Hair follicular keratinocyte (primary cell): ENCODE measurements at places on chromosomes 11 and 22. TPM values are rescaled to one million over a fixed set of nuclear protein-coding genes. Genes with fewer than 3 reads are reported as not detected.

MS4A7 gene
- total RNA-seq = not detected in 2 replicates

HYOU1 gene
- 214 and 216 TPM in 2 replicates for total RNA-seq

ANO5 gene
- not detected in 2 replicates for total RNA-seq

CST6 gene
- total RNA-seq = 0.34 and 1.8 TPM in 2 replicates

MOV10L1 gene
- total RNA-seq = not detected in 2 replicates

GAS2 gene
- total RNA-seq = 2.2 and 4.8 TPM in 2 replicates

LMO1 gene
- not detected in 2 replicates for total RNA-seq

PKNOX2 gene
- total RNA-seq = not detected in 2 replicates

KRTAP5-8 gene
- total RNA-seq = not detected in 2 replicates

FAM111A gene
- total RNA-seq = 11.5 and 23.6 TPM in 2 replicates

SPECC1L gene
- total RNA-seq = 15.3 and 21.2 TPM in 2 replicates

MS4A4E gene
- not detected in 2 replicates for total RNA-seq

P2RX6 gene
- total RNA-seq = 0.34 and 0.39 TPM in 2 replicates

H19 gene
- total RNA-seq = 3.3 and 5.1 TPM in 2 replicates
